Stimulated activated CD4-positive, alpha-beta T cell treated with anti-CD3 and anti-CD28 coated beads, TNF-alpha, amount 100 ng/mL, for 24 hours (primary cell): ENCODE measurements at places on chromosomes 12 and 14.
A peak's percentile ranks its signal among the peaks of the same experiment; 100 is the strongest.

DNA sequence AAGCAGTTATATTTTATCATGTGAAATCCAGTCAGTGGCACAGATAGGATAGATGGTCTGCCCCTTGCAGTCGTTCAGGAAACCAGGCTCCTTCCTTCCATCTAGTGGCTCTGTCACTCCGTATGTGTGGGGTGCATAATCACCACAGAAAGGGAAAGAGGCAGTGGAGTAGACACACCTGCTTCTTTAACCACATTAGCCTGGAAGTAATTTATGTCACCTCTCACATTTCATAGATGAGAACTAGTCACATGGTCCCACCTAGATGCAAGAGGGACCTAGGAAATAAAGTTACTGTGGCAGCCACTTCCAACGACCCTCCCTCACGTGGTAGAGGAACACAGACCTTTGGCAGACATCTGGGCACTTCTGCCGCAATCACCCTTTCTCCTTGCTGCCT is 14.2 kb upstream of the RNU6-8 start:
- DNase-seq: no peak

GRCh38 chr12:13200841-13201240 is 4.3 kb downstream of the EMP1 start:
- DNase-seq: no peak

DNA sequence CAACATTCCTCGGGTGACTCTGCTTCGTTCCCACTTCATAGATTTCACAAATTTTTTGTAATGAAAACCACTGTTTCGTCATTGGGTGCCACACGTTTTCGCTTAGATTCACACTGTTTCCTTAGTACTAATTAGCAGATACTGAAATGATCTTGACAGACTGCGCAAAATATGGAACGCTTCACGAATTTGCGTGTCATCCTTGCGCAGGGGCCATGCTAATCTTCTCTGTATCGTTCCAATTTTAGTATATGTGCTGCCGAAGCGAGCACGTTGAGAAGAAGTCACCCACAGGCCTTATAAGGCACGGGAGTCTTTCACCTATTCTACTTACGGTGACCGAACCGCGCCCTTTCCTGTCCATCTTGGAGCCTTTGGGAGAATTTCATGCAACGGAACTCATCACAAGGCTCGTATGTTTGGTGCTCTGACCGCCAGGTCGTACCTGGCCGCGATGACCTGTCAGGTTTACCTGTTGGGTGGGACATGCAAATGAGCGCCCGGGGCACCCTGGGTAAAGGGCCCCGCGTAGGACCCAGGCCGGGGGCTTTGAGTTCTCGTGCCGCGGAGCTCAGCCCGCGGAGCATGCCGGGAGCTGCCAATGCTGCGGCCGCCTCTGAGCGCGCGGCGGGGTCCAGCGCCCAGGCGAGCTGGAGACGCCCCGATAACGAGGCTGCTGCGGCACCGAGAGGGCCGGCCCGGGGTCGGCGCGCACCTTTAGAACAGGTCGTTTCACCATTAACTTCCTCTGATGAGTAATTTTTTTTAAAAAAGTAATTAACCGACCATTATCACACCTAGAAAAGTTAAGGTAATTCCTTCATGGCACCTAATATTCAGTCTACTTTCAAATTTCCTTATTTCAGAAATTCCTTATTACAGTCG is at the start of gene RNU6-8:
TSS of gene RNU6-8 (minus strand) at position 272 of the 885 bp plus-strand sequence.
- peak; percentile 74 for DNase-seq

GRCh38 chr14:77219591-77219990 is 38.0 kb downstream of the TMEM63C start:
- DNase-seq: no peak

DNA sequence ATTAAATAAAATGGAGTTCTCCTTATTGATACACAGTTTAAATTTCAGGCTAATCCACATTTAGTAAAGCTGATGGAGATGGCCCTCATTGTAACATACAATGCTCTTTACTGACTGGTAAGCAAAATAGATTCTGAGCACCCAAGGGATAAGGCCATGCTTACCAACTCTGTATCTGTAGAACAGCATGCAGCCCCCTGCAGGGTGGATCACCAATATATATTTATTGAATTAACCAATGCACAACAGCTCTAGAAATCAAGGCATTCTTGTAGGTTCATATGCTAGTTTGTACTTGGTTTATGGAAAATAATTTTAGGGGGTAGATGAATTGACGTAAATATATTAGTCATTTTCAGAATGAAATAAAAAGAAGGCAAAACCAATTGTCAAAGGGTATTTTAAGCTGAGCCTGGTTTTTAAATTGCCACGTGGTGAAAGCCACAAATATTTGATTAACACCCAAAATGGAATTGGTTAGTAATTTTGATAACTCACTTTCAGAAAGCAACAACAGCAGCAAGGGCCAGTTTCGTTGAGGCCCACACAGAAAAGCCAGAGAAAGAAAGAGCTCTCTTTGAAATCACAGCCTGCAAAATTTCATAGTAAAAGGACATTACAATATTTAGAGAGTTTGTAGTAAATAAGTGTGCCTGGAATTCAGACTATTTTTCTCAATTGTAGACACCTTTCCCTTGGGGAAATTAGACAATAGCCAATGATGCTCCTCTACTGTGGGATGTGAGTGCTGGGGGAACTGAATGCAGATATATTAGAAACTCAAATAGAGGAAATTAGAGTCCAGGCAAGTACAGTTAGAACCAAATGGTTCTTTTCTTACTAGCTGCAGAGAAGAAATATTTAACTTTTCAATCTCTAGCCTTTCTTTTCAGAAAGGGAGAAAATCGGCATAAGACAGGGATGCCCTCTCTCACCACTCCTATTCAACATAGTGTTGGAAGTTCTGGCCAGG is 216.2 kb upstream of the ABCD2 start:
- no peak for DNase-seq

DNA sequence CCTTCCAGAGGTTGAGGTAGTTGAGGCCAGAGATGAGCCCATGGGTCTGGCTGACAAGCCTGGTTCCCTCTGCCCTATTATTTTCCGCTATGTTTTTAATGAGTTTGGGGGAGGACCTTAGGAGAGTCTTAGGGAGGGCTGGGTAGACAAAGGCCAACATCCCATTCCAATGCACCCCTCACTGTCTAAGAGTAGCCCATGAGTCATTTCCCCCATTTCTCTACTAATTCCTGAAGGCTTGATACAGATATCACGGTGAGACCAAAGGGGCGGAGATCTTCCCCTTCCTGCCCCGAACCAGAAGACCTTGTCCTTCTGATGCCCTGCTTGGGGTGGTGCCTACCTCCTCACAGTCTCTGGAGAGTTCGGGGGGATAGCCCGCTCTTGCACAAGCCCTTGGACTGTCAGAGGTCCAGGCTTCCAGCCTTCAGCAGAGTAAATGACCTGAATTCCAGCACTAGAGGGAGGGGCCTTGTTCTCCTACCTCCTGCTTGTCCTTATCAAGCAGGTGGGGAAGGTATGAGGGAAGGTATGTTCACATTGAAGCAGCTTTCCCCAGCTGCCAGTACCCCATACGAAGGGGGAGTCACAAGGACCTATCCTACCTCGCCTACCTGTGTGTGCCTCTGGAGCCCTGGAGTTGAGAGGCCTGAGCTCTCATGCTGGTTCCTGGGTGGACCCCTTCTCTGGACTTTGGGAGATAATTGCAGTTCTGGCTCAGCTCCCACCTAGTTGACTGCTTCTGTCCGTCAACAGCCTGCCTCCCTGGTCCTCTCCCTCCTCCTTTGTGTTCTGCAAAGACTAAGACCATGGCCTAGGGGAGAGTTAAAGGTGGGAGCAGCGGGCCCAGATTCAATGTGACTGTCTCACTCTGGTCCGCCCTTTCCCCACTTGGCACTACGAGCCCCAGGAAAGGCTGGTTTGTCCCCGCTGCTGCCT is 3.7 kb downstream of the PSMB11 start:
- DNase-seq: no peak

- no peak for DNase-seq
Measured at GRCh38 chr12:80936642-80937390, 918 bp downstream of the LIN7A start.

DNA sequence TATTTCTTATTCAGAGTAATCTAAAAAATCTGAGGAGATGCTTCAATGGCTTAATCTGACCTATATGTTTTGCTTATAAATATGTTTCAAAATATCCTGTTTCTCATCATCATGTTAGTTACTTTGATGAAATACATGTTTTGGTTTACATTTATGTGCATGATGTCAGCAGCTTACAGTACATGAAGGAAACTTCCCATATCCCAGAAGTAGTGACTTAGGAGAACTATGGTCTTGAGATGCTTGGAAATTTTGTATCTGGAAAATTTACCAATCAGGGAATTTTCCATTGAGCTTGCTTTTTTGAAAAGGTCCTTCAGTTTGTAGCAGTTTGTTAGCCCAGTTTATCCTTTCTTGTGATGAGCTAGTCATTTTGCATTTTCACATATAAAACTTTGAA is 73.3 kb downstream of the RASSF8 start:
- no peak for DNase-seq

DNA sequence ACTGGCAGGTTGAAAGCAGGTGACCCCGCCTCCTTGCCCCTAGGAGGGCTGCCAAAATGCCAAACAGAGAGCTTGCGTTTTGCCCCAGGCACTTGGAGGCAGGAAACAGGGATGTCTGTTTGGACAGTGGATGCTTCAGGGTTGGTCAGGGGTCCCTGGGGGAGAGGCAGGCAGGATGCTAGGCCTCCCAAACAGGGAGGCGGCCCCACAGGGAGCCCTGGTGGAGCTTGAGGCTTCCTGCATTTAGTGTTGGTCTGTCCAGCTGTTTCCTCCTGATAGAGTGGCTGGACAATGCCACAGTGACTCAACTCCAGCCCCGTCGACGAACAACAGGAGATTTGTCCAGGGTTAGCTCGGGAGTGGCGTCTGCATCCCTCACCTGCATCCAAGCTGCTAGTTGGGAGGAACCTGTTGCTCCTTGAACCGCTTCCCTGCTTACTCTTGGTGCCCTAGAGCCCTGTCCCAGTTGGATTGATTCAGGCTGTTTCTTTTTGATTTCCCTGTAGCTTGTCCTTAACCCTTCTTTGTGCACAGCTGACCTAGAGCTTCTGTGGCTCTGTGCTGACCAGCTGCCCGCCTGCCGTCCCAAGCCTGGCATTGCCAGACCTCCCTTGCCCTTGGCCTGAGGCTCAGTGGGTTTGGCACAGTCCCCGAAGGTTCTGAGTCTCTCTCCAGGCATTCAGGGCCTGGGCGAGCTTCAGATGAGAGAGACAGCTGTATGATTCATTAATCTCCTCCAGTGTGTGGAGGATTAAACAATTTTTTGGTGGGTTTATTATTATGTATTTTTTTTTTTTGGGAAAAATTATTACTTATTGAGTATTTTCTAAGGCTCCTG is 45.9 kb downstream of the TSPAN9 start:
- DNase-seq: no peak

- no peak for DNase-seq
Measured at GRCh38 chr12:5798242-5799015, 146.6 kb downstream of the ANO2 start.

DNA sequence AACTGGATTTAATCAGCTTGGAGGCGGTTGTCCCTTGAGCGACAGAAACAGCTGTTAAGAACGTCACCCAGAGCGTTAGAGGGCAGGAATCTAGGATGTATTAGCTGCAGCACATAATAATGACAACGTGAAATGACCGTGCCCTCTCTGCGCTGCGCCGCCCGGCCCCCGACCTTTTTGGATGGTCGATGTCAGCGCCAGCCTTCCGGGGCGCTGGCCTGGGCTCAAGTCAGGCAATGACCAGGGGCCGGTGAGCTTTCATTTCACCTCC is 427 bp upstream of the TMEM120B start:
- DNase-seq: no peak

- DNase-seq: no peak
Measured at GRCh38 chr12:54304187-54304810, 3.5 kb upstream of the NFE2 start.

GRCh38 chr14:95828649-95829265 is 47.9 kb upstream of the TUNAR start:
- no peak for DNase-seq

DNA sequence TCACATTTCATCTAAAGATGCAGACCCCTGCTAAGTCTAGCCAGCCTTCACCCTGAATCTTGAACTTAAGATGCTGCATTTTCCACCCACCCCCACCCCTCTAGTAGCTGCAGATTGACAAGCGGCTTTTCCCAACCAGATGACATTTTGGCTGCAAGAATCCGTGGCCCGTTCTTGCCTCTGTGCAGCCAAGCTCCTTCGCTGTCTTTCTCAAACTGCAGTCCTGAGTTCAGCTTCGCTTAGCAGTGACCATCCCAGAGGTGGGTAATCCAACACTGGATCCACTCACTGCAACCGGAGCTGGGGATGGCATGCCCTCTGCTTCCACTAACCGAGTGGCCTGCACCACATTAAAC is 765 bp upstream of the NFYB start:
- DNase-seq: no peak

DNA sequence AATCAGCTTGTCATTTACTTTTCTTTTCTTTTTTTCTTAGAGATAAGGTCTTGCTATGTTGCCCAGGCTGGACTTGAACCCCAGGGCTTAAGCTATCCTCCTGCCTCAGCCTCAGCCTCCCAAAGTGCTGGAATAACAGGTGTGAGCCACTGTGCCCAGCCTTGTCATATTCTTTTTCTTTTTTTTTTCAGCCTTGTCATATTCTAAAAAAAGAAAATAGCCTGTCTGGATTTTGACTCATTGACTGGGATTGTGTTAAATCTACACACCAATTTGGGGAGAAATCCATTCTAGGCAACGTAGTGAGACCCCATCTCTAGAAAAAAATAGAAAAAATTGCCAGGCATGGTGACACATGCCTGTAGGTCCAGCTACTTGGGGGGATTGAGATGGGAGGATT is 24.1 kb downstream of the ATP5MC2 start:
- no peak for DNase-seq

DNA sequence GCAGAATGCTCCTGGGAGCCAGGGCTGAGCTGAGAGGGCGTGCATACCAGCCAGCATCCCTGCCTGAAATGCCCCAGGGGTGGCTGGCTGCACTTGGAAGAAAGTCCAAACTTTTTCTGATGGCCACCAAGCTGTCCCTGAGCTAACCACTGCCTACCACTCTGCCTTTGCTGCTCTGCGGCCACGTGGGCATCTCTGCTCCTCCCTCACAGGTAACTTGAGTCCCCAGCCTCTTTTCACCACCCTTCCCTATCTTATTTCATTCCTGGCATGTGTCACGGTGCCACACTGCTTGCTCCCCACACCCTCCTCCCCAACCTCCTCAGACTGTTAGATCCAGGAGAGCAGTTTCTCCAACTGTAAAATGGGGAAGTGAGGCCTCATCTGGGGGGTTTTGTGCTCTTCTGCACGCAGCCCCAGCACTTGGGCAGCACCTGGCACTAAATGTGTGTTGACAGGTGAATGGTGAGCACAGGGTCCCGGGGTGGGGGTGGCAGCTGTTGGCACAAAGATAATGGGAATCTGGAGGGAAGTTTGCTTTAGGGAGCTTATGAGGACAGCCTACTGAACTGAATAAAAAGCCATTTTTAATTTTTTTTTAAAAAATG is 113.0 kb downstream of the GLT1D1 start:
- no peak for DNase-seq

DNA sequence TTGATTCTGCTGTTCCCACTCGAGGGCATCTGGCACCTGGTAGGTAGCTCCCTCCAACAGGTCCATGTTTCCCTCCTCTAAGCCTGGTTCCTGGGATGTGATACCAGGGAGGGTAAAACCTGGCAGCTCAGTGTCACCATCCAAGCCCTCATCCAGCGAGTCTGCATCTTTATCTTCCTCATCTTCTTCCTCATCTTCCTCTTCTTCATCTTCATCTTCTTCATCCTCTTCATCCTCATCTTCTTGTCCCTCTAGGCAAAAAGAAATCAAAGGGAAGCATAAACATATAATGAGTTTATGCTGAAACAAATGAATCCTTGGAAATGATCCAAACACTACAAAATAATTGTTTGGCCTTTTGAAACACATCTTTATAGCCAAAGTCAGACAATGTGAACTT is 55.3 kb downstream of the ARMH4 start:
- no peak for DNase-seq

- DNase-seq: no peak
Measured at GRCh38 chr14:99158646-99159165, 113.3 kb downstream of the BCL11B start.

- no peak for DNase-seq
Measured at GRCh38 chr12:102343361-102344121, 136.8 kb downstream of the IGF1 start.
